A549 treated with AZD2906 at 1 μM for 4 hours (cell line): ENCODE measurements at places on chromosomes 3 and 15. TPM values are rescaled to one million over a fixed set of nuclear protein-coding genes. Genes with fewer than 3 reads are reported as not detected.

Gene B4GALT4
- 74.6 to 116 TPM (median 98.8 TPM) in 5 replicates for total RNA-seq

Gene ITIH1
- not detected in 5 replicates for total RNA-seq

Gene ALAS1
- 43.1 to 47.9 TPM (median 46.6 TPM) in 5 replicates for total RNA-seq

Gene RARRES1
- total RNA-seq: 8.0 to 11.8 TPM (median 9.8 TPM) in 5 replicates

Gene LRRN1
- total RNA-seq: 0.02 TPM in 1 of 5 replicates, not detected in the others

Gene GABRA5
- 77.8 to 117 TPM (median 97.2 TPM) in 5 replicates for total RNA-seq

Gene NPAP1
- total RNA-seq: not detected in 5 replicates

Gene NRROS
- total RNA-seq: 0.05 TPM in 1 of 5 replicates, not detected in the others

Gene PCOLCE2
- 21.6 to 31.6 TPM (median 24.2 TPM) in 5 replicates for total RNA-seq

Gene PLIN1
- 0.06 to 0.11 TPM (median 0.09 TPM) in 5 replicates for total RNA-seq

Gene STAB1
- 0.07 to 0.18 TPM (median 0.16 TPM) in 5 replicates for total RNA-seq

Gene MASP1
- total RNA-seq: 0.11 to 0.27 TPM (median 0.17 TPM) in 3 of 5 replicates, not detected in the others
